Cerebellum (tissue), 4 donors: ENCODE measurements at places on chromosomes 4 and X. TPM values are rescaled to one million over a fixed set of nuclear protein-coding genes. Genes with fewer than 3 reads are reported as not detected.

FRG2 gene
- total RNA-seq = not detected

NUDT11 gene
- total RNA-seq = 41.6 TPM

TRIM60 gene
- total RNA-seq = not detected

ARX gene
- not detected for total RNA-seq

ADH5 gene
- 85.4 TPM for total RNA-seq

EPHA5 gene
- total RNA-seq = 93.4 TPM

TRPC5OS gene
- not detected for total RNA-seq

SCD5 gene
- total RNA-seq = 134 TPM

WDR17 gene
- total RNA-seq = 60.2 TPM

HTR2C gene
- 3.3 TPM for total RNA-seq

KCND1 gene
- total RNA-seq = 0.82 TPM

CASP3 gene
- total RNA-seq = 54.3 TPM

TBC1D8B gene
- 1.6 TPM for total RNA-seq

FMR1NB gene
- total RNA-seq = not detected

RAB33A gene
- total RNA-seq = 13.5 TPM

CXCL11 gene
- total RNA-seq = not detected

CABS1 gene
- not detected for total RNA-seq

GRIA3 gene
- total RNA-seq = 33.8 TPM

NIPAL1 gene
- 3.9 TPM for total RNA-seq

IBSP gene
- total RNA-seq = 0.27 TPM

ZC4H2 gene
- total RNA-seq = 14.1 TPM

MAGEA1 gene
- not detected for total RNA-seq

SMIM10 gene
- total RNA-seq = 1.1 TPM

NUP62CL gene
- 7.8 TPM for total RNA-seq

BOD1L1 gene
- 53.1 TPM for total RNA-seq

ENPP6 gene
- 1.2 TPM for total RNA-seq

ATP2B3 gene
- total RNA-seq = 5.6 TPM

SLC9B1 gene
- 4.3 TPM for total RNA-seq

RASL11B gene
- total RNA-seq = 6.0 TPM

NWD2 gene
- total RNA-seq = 11.1 TPM

COL4A6 gene
- 7.1 TPM for total RNA-seq

TCEAL5 gene
- 5.0 TPM for total RNA-seq
